SK-MEL-5 (cell line): ENCODE measurements at places on chromosomes 7 and 10. TPM values are rescaled to one million over a fixed set of nuclear protein-coding genes. Genes with fewer than 3 reads are reported as not detected.
A peak's percentile ranks its signal among the peaks of the same experiment; 100 is the strongest.

PLPP4 gene
- total RNA-seq, result 1.7 and 4.0 TPM in 2 replicates

DNAAF5 gene
- total RNA-seq, result 71.2 and 71.7 TPM in 2 replicates

CHRM2 gene
- total RNA-seq, result 0.05 TPM in 1 of 2 replicates, not detected in the other

SORCS1 gene
- 6.4 and 6.9 TPM in 2 replicates for total RNA-seq

DNA sequence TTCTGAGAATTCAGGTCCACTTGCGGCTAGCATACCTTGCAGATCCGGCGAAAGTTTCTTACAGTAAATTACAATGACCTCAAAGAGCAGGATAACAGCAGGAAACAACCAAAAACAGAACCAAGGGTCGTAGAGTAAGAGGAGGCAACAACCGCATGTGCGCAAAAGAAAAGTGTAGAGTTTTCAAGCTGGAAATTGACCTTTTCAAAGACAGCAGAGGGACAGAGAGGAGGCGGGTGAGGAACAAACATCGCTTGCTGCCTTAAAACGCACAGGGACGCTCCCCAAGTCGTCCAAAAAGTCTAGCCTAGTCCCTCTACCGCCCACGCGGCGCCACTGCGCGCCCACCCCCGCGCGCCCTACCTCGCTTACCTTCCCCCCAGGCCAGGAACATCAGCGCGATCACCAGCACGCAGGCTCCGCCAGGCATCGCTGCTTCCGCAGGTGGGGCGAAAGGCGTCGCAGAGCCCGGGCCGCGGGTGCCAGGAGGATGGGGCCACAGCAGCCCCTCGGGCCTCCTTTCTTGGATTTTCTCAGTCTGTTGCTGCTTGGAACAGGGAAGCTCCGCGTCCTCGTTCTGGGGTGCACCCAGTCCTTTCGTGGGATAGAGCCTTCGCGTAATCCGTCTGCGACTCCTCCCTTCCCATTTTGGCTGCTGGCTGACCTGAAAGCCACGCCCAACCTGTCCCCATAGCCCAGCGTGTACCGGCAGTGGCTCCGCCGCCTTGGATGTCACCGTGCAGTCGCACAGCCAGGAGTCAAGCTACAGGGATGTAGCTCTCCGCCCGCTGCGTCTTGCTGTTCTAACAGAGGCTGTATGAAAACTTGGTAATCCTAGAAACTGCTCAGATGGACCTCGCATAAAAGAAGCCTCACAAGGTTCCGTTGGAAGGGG lies at the start of gene VWDE:
VWDE (minus strand) TSS at position 579 of the 895 bp plus-strand sequence; CDS start at position 430, 149 bp downstream.
- DNase-seq, result no peak

- no peak for DNase-seq
Observed at GRCh38 chr10:58041901-58042300, 225.8 kb downstream of the IPMK start.

DNA sequence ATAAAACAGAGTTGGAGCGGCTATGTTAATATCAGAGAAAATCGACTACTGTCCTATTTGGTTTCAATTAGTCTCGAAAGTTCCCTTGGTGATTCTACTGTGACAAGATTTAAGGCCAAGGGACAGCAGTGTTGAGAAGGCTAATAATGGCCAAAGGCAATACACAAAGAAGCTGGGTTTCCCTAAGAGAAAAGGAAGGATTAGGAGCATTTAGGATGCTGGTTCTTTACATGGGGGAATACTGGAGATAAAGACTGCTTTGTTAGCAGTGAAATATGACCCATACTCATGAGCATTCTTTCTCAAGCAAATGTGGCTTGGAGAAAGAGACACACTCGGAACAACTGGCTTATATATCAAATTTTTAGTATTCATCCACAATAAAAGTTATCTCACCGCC lies 32.2 kb downstream of the IQUB start:
- DNase-seq, result peak; percentile 80

MARVELD1 gene
- 27.4 and 28.4 TPM in 2 replicates for total RNA-seq

GRCh38 chr10:17144757-17145156 lies 15.1 kb upstream of the CUBN start:
- DNase-seq, result no peak

- no peak for DNase-seq
Observed at GRCh38 chr10:13439313-13440184, 89.3 kb downstream of the BEND7 start.

NPY4R2 gene
- not detected in 2 replicates for total RNA-seq

PHKG1 gene
- total RNA-seq, result 0.67 and 1.9 TPM in 2 replicates

NEUROD6 gene
- not detected in 2 replicates for total RNA-seq

- no peak for DNase-seq
Observed at GRCh38 chr7:125568799-125569198, 639.2 kb upstream of the POT1 start.

GRCh38 chr7:142873281-142873784 lies 12.2 kb downstream of the TRPV6 start:
- DNase-seq, result peak; percentile 78

DNA sequence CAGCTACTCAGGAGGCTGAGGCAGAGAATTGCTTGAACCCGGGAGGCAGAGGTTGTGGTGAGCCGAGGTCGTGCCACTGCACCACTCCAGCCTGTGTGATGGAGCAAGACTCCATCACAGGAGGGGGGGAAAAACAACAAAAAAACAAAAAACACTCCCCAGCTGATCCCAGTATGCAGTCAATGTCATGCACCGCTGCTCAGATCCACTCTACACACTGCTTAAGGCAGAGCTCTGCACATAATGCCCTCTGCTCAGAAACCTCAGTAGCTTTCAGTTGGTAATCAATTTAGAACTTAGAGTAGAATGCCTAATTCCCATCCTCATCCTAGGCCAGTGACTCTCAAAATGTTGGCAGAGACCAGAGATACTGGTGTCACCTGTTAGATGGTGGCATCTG lies 43.9 kb downstream of the PDSS1 start:
- DNase-seq, result no peak

- no peak for DNase-seq
Observed at GRCh38 chr10:27714349-27714748, 31.3 kb downstream of the MKX start.

- DNase-seq, result peak; percentile 81
Observed at GRCh38 chr7:140003913-140004382, 58.8 kb downstream of the PARP12 start.

GRCh38 chr10:76282061-76283025 lies 850.9 kb downstream of the LRMDA start:
- DNase-seq, result no peak

ADRA2A gene
- 0.24 and 0.53 TPM in 2 replicates for total RNA-seq

- no peak for DNase-seq
Observed at GRCh38 chr7:21214657-21215056, 213.2 kb upstream of the SP4 start.

- no peak for DNase-seq
Observed at GRCh38 chr10:33302208-33302829, 32.1 kb downstream of the NRP1 start.

AKR1D1 gene
- total RNA-seq, result 0.13 TPM in 1 of 2 replicates, not detected in the other

DNA sequence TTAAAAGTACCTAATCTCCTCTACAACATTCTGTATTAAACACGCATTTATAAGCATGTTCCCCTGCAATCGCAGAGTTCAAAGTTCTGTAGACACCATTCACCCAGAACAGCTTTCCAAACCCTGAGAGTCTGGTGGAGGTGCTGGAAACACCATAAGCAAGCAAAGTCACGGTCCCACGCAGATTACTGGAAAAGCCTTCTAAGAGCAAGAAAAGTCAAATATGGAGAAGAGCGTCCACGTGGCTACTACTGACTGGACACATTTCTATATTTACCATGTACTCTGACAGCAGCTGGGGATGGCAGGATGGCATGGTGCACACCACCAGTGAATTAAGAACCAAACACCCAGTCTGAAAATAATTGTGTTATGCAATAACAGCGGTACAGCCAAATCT lies 97.7 kb downstream of the PARD3 start:
- DNase-seq, result no peak

DNA sequence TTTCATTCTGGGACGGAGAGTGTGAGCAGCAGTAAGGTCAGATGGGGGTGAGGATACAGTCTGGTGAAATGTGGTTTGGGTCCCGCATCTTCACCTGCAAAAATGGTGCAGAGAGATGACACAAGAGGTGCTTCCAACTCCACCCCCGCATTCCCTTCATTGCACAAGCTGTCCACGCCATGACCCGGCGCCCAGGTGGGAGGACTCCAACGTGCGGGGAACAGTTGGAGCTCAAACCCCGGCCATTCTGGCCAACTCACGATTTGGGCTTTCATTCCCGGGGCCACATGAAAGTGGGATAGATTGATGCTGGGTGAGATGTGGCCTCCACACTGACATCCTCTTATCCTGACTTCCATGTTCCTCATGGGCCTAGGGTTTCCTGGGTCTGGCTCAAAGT lies 34.6 kb upstream of the ZNF273 start:
- DNase-seq, result no peak

DNA sequence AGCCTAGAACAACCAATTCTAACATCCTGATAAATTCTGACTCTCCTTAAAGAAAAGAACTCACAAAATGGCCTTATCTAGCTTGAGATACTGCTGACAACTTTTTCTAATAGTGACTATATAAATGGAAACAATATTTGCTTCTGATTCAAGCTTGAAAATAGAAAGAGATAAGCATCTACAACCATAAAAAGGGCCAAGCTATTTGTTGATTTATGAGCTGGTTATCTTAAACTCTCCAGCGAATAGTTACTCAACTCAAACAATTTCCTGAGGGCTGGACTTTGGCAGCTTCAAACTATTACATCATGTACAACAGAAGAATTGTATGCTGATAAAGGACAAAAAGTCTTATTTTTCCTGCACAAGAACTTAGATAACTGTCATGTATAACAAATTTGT lies 4.6 kb downstream of the USP54 start:
- DNase-seq, result no peak
